ENCODE measurements at places on chromosomes 7 and 10. TPM values are rescaled to one million over a fixed set of nuclear protein-coding genes. Genes with fewer than 3 reads are reported as not detected.

DNA sequence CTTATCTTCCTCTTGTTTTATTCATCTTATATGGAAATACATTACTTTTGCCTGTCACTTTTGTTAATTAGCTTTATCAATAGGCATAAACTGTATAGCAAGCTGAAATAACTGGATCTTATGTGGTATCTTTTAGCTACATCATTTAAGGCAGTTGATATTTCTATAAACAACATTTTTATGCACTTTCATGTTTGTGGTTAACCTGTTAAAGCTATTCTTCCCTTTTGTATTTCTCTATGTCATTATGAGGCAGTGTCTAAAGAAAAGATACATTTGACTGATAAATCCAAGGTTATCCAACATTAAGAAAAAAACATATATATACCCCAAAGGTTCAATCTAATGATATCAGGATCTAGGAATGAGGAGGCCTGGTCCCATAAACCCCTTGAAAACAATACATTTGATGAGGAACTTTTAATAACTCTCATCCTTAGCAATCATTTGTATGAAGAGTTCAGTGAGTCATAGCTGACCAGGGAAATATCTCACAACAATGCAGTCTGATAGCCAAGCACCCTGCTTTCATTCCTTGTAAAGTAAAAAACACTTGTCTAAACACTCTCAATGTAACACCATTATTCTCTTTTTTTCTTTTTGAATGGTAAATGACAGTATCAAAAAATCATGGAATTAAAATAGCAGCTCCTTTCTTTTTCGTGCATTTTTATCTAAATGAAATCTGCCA lies 300.9 kb downstream of the NEBL start:
- peak; percentile 20 for DNase-seq

The PIK3AP1 gene
- not detected for polyA plus RNA-seq

DNA sequence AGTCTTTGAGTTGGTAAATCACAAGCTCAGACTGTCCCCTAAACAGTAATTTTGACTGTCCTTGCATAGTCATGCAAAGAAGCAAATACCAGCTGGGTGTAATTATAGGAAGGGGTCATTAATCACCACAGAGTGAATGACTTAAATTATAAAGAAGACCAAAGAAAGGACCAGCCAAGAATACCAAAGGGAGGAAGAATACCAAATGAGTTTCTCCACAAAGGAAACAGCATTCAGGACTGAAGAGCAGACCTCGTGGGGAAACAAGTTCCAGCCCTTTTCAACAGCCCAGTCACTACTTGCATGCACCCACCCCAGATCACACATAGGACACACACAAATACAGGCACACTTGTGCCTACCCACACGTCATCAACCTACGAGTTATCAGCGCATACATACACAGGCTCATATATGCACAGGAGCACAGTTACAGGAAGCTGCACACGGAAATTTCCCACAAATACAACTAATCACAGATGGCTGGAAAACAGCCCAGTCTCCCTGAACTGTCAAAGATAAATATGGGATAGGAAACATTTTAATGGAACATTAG lies 77.6 kb downstream of the DENND2A start:
- DNase-seq, result no peak

- no peak for DNase-seq
Observed at GRCh38 chr10:15182540-15183207, 14.2 kb upstream of the NMT2 start.

DNA sequence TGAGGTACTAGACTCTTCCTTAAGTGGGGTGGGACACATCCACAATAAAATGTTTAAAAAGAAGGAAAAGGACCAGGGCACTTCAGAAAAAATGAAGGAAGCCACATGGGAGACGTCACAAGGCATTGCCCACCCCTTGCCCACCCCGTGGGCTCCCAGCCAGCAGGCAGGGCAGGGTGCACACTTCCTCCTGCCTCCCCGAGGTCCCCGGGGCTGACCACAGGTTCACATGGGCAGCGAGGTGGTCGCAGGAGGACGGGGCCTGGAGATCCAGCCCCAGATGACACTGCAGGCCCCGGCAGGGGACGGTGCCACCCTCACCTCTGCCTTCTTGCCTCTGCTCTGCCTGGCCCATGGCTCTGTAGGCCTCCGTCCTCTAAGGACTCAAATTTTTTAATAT lies 45.6 kb downstream of the PWWP2B start:
- DNase-seq, result no peak

DNA sequence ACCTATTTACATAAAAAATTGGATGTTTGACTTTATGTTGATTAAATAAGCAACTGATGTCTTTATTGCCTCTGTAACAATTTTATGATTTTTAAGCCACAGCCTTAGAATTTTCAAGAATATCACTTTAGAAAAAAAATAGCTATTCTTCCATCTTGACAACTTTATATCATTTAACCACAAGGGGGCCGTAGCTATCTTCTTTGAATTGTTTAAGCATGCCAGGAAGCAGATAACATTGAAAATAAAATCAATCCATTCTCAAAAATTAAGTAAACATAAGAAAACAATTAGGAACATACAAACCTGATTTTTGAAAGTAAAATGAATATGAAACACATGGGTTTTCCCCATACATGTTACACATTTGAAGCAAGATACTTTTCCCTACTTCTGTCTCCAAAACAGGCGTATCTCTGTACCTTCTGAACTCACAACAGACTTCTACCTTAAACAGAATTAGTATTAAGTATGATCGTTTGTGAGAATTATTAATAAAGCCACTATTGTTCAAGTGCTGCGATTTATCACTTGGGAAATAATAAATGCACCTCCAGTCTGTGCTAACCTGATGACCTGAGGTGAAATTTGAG lies 209.0 kb downstream of the CACNA2D1 start:
- DNase-seq, result no peak

Data from mammary epithelial cell (primary cell).